Natural killer cell (primary cell): ENCODE measurements at places on chromosomes 12 and 14.

- DNase-seq = no peak
Observed at GRCh38 chr12:45959728-45960127, 30.6 kb downstream of the SCAF11 start.

DNA sequence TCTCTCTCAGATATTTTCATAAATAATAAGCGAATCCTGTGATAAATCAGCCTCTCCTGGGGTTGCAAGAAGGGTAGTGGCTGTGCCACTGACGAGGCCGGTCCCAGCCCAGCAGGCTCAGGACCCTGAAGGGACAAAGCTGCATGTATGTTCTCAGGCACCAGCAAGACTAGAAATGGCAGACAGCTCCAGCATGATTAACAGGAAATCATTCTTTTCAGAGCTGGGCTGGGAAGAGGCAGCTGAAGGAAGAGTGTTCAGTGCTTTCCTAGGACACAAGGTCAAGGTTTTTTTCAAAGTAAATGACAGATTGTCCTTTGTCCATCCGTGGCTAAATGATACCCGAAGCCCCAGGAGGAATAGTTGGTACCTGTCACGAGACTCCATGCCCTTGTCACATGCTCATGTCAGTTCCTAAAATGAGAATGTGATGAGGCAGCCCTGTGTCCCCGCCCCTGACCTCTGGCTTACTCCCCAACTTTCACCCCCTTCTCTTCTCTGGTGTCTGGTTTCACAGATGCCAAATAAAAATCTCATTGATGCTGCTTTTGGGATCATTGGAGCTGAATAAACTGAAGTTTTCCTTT lies 65.1 kb downstream of the PPP1R36 start:
- no peak for DNase-seq

GRCh38 chr12:94165138-94165537 lies 16.8 kb downstream of the PLXNC1 start:
- no peak for DNase-seq

DNA sequence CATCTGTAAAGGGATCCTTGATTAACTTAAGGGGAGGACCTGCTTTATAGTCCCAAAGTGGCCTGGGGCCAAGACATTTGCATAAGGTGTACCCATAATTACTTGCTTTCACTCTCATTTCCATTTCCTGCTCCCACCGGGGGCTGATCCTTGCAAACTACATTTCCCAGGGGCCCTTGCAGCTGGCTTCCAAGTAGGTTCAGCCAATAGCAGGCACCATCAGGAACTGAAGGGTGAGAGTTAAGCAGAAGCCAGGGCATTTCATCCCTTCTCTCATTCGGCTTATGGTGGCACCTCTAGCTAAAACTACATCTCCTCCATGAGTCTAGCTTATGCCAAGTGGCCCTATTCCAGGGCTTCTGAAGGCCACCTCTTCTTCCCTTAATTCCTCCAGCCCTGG lies 88.8 kb downstream of the CCDC60 start:
- DNase-seq = no peak

DNA sequence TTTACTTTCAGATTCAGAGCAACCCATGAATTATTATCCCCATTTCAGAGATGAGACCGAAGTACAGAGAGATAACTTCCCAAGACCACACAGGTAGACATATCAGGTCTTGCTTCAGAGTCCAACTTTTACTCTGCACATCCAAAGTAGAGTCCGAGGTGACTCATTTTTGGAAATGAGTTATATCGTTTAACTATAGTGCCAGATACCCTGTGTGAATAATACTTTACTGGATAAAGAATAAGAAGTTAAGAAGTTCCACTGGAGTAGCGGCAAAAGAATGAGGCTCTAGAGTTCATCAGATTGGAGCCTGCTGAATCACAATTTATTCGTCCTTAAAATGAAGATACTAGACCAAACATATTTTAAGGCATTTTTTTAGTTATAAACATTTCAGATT lies 124.7 kb downstream of the EPS8 start:
- no peak for DNase-seq

GRCh38 chr14:94761997-94762377 lies 7.9 kb downstream of the GSC start:
- DNase-seq = no peak

- DNase-seq = no peak
Observed at GRCh38 chr12:70890895-70891832, 29.4 kb downstream of the PTPRR start.
